ENCODE measurements at places on chromosomes 7 and 10.

- no peak for DNase-seq
Observed at GRCh38 chr10:31374146-31374696, 55.2 kb downstream of the ZEB1 start.

- no peak for DNase-seq
Observed at GRCh38 chr10:63698787-63699150, 177.6 kb downstream of the REEP3 start.

- DNase-seq, result no peak
Observed at GRCh38 chr7:101543846-101544245, 85.2 kb downstream of the MYL10 start.

GRCh38 chr10:44619521-44619920 lies 234.6 kb upstream of the CXCL12 start:
- DNase-seq, result no peak

GRCh38 chr10:130020651-130021382 lies 56.7 kb upstream of the EBF3 start:
- DNase-seq, result no peak

GRCh38 chr7:131224996-131225395 lies 102.7 kb upstream of the MKLN1 start:
- no peak for DNase-seq

GRCh38 chr7:118642396-118642795 lies 417.9 kb downstream of the ANKRD7 start:
- DNase-seq, result no peak

DNA sequence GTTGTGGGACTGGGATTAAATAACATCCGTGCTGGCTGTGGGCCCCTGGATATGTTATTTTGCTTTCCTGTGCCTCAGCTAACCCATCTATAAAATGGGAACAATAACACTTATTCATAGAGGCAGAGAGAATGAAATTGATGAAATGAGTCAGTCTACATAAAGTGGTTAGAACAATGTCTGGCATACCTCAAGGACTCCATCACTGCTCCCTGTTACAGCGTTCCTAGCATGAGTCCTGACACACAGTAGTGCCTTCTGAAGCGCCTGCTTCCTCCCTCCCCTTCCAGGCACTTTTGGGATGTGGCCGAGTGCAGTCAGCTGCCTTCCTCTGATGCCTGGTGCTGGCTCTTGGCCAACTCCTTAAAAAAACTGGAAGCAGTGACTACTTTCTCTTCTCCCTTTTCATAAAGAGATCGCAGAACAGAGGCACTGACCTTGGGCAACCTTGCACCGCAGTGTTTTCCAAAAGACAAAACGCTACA lies 108.4 kb upstream of the ZMIZ1 start:
- DNase-seq, result no peak

GRCh38 chr7:135681762-135682161 lies 19.4 kb downstream of the STMP1 start:
- DNase-seq, result no peak

GRCh38 chr10:93921338-93921737 lies 27.6 kb downstream of the SLC35G1 start:
- DNase-seq, result no peak

- peak; percentile 35 for DNase-seq
Observed at GRCh38 chr10:28668363-28669226, 8.7 kb upstream of the BAMBI start.

- DNase-seq, result no peak
Observed at GRCh38 chr10:114482480-114483304, 78.4 kb upstream of the AFAP1L2 start.

- no peak for DNase-seq
Observed at GRCh38 chr7:94042381-94042780, 38.2 kb upstream of the BET1 start.

DNA sequence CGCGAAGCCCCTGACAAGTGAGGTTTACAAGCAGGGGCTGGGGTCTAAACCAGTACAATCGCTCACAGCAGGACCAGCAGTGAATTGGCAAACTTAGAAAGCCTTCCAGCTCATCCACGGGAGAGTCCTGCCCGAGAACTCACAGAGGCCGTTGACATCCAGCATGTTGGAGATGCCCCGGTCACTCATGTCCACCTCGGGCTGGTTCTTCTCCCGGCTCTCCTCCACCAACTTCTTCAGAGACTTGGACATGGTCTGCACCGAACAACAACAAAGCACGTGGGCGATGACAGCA lies 447 bp downstream of the RSU1 start:
- DNase-seq, result no peak

- no peak for DNase-seq
Observed at GRCh38 chr7:17462131-17462631, 163.7 kb downstream of the AHR start.

- no peak for DNase-seq
Observed at GRCh38 chr7:122038904-122039303, 105.1 kb downstream of the AASS start.

- no peak for DNase-seq
Observed at GRCh38 chr10:18743926-18744325, 84.7 kb downstream of the ARL5B start.

DNA sequence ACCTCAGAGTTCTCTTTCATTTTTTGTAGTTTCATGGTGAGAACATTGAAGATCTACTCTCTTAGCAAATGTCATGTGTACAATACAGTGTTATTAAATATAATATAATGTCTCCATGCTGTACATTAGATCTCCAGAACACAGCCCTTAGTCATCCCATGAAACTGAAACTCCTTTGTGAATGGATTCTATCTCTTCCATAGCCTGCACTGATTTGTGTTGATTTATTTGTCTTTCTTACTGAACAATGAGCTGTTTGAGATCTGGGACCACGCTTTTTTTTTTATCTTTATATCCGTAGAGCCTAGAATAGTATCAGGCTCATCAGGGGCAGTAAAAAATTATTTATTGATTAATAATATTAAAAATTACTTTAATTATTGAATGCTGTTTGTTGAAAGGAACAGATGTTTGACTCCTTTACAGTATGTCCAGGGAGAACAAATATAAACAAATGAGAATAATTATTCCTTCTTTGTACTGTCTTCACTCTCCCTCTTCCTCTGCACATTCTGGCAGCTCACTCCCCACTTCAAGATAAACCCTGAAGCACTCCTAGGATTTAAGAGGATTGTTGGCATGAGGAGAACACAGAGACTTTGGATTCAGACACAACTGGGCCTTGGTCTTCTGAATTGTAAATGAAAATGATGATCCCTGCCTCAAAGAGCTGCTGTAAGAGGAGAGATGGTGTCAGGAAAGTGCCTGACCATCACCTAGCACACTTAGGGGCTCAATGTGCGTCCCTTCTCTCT lies 81.6 kb upstream of the MSRB2 start:
- DNase-seq, result no peak

DNA sequence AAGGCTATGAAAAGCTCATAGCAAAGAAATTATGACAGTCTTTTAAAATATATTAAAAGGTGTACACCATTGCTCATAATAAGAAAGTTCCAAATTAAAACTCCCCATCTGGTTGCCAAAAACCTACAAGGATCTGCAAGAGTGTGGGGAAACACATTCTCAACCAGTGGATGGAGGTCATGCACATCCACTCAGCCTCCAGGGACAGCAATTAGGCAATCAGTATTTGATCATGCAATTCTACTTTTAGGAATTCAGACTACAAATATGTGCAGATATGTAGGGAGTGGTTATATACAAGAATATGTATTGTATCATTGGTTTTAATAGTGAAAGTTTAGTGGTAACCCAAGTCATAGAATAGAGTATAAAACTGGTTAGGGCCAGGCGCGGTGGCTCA lies 157.8 kb downstream of the FGFR2 start:
- DNase-seq, result no peak

DNA sequence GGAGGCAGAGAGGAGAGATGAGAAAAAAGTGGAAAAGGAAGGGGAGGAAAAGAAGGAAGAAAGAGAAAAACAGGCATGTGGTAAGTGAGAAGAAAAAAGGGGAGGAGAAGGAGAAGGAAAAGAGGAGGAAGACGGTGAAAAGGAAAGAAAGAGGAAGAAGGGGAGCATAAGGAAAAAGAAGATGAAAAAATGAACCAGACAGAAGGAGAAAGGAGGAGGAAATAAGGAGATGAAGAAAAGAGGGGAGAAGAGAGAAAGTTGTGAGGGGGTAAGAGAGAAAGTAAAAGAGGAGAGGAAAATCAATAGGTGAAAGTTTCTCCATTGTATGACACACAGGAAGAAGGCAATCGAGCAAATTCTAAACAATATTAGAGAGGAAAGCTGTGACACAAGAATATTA lies 663.8 kb downstream of the GRID1 start:
- DNase-seq, result no peak

Measured in activated T-cell treated with anti-CD3 and anti-CD28 coated beads for 24 hours (primary cell).